ENCODE measurements at places on chromosomes 4 and X. TPM values are rescaled to one million over a fixed set of nuclear protein-coding genes. Genes with fewer than 3 reads are reported as not detected.
A peak's percentile ranks its signal among the peaks of the same experiment; 100 is the strongest.

DNA sequence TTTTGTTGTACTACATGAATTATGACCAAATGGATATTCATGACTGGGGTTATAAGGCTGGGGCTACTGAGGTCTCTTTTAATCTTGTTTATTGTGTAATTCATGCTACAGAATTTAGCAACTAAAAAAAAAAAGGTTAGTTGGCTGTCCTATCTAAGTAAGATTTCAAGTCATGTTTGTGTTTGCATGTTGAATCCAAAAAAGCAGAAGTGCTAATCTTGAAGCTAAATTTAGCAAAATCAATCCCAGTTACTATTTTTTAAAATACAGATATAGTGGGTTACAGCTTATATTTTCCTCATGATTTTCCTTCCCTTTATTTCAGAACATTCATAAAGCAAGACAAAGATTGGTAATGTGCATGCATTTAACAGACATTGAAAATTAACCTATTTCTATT is 19.4 kb downstream of the MTMR1 start:
- H3K36me3 ChIP-seq, result no peaks in the 10 kb centered on the region
- H3K4me1 ChIP-seq, result no peaks in the 10 kb centered on the region
- no peak overlapping the region for H3K4me3 ChIP-seq
- H3K27me3 ChIP-seq, result no peaks in the 10 kb centered on the region

DNA sequence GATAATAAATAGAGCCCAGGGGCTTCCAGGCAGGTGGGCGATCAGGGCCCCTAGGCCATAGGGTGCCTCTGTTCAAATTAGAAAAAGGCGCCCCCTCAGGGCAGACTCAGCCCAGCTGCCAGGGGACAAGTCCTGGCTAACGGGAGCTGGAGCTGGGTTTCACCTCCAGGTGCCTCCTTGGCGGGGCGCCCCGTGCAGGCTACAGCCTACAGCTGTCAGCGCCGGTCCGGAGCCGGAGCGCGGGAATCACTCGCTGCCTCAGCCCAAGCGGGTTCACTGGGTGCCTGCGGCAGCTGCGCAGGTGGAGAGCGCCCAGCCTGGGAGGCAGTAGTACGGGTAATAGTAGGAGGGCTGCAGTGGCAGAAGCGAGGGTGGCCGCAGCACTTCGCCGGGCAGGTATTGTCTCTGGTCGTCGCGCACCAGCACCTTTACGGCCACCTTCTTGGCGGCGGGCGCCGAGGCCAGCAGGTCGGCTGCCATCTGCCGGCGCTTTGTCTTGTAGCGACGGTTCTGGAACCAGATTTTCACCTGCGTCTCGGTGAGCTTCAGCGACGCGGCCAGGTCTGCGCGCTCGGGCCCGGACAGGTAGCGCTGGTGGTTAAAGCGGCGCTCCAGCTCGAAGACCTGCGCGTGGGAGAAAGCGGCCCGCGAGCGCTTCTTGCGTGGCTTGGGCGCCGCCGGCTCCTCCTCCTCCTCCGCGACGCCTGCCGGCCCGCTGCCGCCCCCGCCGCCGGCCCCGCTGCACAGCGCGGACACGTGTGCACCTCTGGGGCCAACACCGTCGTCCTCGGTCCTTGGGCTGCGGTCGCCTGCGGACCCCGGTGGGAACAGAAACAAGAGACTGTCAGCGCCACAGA is 2.4 kb downstream of the NKX3-2 start:
- no peak overlapping the region for H3K27ac ChIP-seq
- peaks cover 100% of the 10 kb centered on the region for H3K27me3 ChIP-seq
- no peaks in the 10 kb centered on the region for H3K36me3 ChIP-seq
- H3K4me3 ChIP-seq, result no peak overlapping the region
- DNase-seq, result no peak
- peaks cover 23% of the 10 kb centered on the region for H3K4me1 ChIP-seq

GRCh38 chrX:24025741-24026403 is 1.1 kb downstream of the KLHL15 start:
- peak overlapping the region; percentile 77 for H3K4me3 ChIP-seq
- H3K27ac ChIP-seq, result peak overlapping the region; percentile 84
- peaks cover 11% of the 10 kb centered on the region for H3K27me3 ChIP-seq
- DNase-seq, result no peak
- H3K36me3 ChIP-seq, result no peaks in the 10 kb centered on the region

- DNase-seq, result no peak
- no peaks in the 10 kb centered on the region for H3K27me3 ChIP-seq
- no peaks in the 10 kb centered on the region for H3K36me3 ChIP-seq
- H3K27ac ChIP-seq, result no peak overlapping the region
- no peak overlapping the region for H3K4me3 ChIP-seq
- H3K4me1 ChIP-seq, result no peaks in the 10 kb centered on the region
Measured at GRCh38 chr4:112674376-112674775, 37.4 kb downstream of the LARP7 start.

GRCh38 chr4:127997534-127998388 is 32.6 kb downstream of the ABHD18 start:
- H3K36me3 ChIP-seq, result peaks cover 26% of the 10 kb centered on the region
- DNase-seq, result no peak
- H3K4me1 ChIP-seq, result no peaks in the 10 kb centered on the region
- H3K27me3 ChIP-seq, result no peaks in the 10 kb centered on the region

GRCh38 chr4:15373363-15373762 is 54.5 kb upstream of the C1QTNF7 start:
- no peaks in the 10 kb centered on the region for H3K36me3 ChIP-seq
- H3K4me1 ChIP-seq, result peaks cover 7% of the 10 kb centered on the region
- H3K27ac ChIP-seq, result no peak overlapping the region
- DNase-seq, result no peak
- H3K4me3 ChIP-seq, result no peak overlapping the region

DNA sequence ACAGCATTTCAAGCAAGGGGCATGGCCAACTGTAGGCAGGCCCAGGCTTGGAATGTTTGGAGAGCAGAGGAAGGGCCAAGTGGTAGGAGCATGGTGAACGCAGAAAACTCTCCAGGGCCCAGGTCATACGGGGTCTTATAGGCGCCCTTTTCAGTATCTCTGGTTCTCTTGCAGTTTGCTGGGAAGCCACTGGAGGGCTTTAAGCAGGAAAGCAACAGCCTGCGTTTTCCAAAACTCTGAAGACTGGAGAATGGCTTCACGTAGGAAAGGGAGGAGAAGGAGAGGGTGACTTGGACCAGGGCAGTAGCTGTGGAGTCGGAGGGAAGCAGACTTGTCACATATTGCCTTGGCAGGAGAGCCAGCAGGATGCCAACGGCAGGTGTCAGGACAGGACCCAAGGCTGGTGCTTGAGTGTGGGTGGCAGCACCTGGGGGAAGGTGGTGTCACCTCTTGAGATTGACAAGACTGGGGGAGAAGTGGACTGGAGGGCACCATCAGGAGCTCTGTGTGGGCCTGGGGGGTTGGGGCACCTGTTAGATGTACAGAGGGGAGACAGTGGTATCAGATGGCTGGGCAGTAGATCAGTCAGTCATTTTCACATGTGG is 21.9 kb downstream of the TKTL1 start:
- H3K27ac ChIP-seq, result no peak overlapping the region
- no peaks in the 10 kb centered on the region for H3K4me1 ChIP-seq
- no peak for DNase-seq
- no peak overlapping the region for H3K4me3 ChIP-seq

- no peaks in the 10 kb centered on the region for H3K36me3 ChIP-seq
- no peaks in the 10 kb centered on the region for H3K27me3 ChIP-seq
- no peak overlapping the region for H3K4me3 ChIP-seq
- DNase-seq, result no peak
Measured at GRCh38 chr4:167711517-167711916, 380.8 kb upstream of the ANXA10 start.

GRCh38 chrX:150486011-150486410 is 82.4 kb upstream of the MTM1 start:
- no peak overlapping the region for H3K27ac ChIP-seq
- H3K4me3 ChIP-seq, result no peak overlapping the region
- DNase-seq, result peak; percentile 22
- no peaks in the 10 kb centered on the region for H3K4me1 ChIP-seq
- no peaks in the 10 kb centered on the region for H3K27me3 ChIP-seq

DNA sequence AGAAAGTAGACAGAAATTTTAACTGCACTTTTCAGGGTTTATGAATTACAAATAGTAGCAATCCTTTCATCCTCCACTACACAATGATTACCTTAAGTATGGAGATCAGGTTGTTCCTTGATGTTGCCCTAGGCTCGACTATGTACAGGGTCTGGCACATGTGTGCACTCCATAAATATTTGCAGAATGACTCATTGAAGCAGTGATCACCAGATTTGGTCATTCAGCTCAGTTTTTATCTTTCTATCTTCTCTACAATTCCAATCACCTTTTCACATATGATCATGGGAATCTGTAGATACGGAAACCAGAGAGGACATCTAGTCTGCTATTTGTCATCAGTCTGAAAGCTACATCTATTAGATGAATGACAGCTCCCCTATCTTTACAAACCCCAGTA is 171.7 kb upstream of the HCCS start:
- DNase-seq, result no peak
- H3K4me1 ChIP-seq, result no peaks in the 10 kb centered on the region
- no peak overlapping the region for H3K4me3 ChIP-seq
- H3K36me3 ChIP-seq, result no peaks in the 10 kb centered on the region

Gene NDNF
- total RNA-seq, result 3.1 TPM

Gene PLXNB3
- total RNA-seq, result 0.14 TPM

Gene CENPVL2
- total RNA-seq, result 0.24 TPM

Gene BEND4
- total RNA-seq, result 1.6 TPM

Gene NAAA
- total RNA-seq, result 26.1 TPM
